T-helper 2 cell treated with Interferon-gamma antibody and Interleukin-4, amounts not matched to agents 5 μg/mL and 100 μg/mL, for 36 hours (primary cell): ENCODE measurements at places on chromosomes 2 and 18.

DNA sequence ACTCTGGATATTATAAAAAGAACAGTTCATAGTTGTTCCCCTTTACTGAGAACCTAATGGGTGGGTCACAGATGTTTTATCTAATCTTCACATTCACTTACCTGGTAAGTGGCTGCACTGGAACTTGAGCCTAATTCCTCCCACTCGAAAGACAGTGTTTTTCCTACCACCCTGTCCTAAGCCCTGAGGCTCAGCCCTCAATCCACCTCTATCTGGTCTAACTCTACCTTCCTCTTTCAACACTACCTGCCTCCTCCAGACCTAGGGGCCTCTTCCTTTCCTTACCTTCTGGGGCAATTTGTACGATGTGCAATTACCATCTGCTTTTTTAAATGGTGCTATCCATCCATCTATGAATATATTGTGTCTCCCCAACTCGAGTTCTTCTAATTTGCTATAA is 9.7 kb upstream of the KIF3C start:
- H3K36me3 ChIP-seq = no peaks in the 10 kb centered on the region
- no peak for DNase-seq
- peak overlapping the region; percentile 10 for H3K4me3 ChIP-seq
- H3K4me1 ChIP-seq = peaks cover 9% of the 10 kb centered on the region
- no peak overlapping the region for H3K27ac ChIP-seq
- H3K27me3 ChIP-seq = peaks cover 4% of the 10 kb centered on the region

DNA sequence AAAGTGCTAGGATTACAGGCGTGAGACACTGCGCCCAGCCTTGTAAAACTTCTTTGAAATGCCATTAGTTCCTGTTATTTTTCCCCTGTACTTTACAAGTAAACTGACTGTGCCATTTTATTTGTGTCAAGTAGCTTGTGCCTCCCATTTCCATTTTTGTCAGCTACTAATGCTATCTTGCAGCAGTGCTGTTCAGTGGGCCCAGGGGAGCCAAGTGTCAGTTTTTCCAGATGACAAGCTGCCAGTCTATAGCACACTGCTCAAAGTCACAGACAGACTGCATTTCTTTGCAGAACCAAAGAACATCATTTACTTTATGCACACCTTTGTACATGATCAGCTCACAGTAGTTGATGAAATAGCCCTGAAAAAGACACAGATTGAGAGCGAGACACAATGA is 901.3 kb upstream of the CDH2 start:
- H3K36me3 ChIP-seq = no peaks in the 10 kb centered on the region
- H3K4me1 ChIP-seq = no peaks in the 10 kb centered on the region
- no peaks in the 10 kb centered on the region for H3K27me3 ChIP-seq
- H3K27ac ChIP-seq = no peak overlapping the region
- no peak for DNase-seq

- H3K4me1 ChIP-seq = peaks cover 5% of the 10 kb centered on the region
- no peaks in the 10 kb centered on the region for H3K36me3 ChIP-seq
- H3K27me3 ChIP-seq = peaks cover 3% of the 10 kb centered on the region
- no peak for DNase-seq
These were observed 107.0 kb upstream of the RAB6C start for GRCh38 chr2:129872446-129872845.

DNA sequence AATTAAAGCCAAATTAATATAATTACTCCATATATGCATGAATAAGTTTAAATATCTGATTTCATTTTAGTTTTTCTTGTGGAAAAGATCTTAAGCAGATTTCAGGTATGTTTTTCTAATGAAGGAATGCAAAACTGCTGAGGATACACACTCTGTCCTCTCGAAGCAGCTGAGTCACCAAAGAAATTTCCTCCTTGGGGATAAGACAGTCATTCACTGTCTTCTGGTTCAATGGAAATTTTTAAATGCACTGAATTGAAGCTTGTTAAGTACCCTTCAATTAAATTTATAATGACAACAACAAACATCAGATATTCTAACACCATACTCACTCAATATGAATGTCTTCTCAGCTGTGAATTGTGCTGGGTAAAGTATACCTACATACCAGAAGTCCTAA is 101.5 kb upstream of the DNER start:
- peaks cover 35% of the 10 kb centered on the region for H3K36me3 ChIP-seq
- H3K4me3 ChIP-seq = no peak overlapping the region
- no peaks in the 10 kb centered on the region for H3K27me3 ChIP-seq
- DNase-seq = no peak
- H3K27ac ChIP-seq = no peak overlapping the region
- peaks cover 7% of the 10 kb centered on the region for H3K4me1 ChIP-seq

GRCh38 chr2:97763176-97763845 is 49.9 kb downstream of the ZAP70 start:
- peaks cover 30% of the 10 kb centered on the region for H3K4me1 ChIP-seq
- DNase-seq = no peak
- peaks cover 41% of the 10 kb centered on the region for H3K36me3 ChIP-seq
- peak overlapping the region; percentile 41 for H3K27ac ChIP-seq

GRCh38 chr18:364256-364826 is 96.5 kb upstream of the THOC1 start:
- no peak overlapping the region for H3K27ac ChIP-seq
- no peaks in the 10 kb centered on the region for H3K36me3 ChIP-seq

DNA sequence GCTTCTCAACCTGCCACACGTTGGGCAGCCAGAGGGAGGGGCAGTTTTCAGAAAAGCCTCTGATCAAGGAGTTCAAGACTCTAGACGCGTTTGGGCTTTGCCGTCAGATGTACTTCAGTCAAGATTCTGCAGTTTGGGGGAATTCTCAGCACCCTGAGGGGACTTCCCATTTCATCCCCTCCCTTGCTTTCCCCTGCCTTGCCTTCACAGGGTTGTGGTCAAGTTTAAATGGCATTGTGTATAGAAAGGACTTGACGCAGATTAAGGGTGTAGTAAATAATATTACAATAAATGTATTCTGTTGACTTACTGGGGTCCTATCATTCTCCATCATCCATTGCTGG is 198.3 kb upstream of the NABP1 start:
- DNase-seq = no peak
- no peaks in the 10 kb centered on the region for H3K27me3 ChIP-seq
- H3K4me1 ChIP-seq = no peaks in the 10 kb centered on the region
- H3K4me3 ChIP-seq = no peak overlapping the region
- no peak overlapping the region for H3K27ac ChIP-seq
- no peaks in the 10 kb centered on the region for H3K36me3 ChIP-seq

DNA sequence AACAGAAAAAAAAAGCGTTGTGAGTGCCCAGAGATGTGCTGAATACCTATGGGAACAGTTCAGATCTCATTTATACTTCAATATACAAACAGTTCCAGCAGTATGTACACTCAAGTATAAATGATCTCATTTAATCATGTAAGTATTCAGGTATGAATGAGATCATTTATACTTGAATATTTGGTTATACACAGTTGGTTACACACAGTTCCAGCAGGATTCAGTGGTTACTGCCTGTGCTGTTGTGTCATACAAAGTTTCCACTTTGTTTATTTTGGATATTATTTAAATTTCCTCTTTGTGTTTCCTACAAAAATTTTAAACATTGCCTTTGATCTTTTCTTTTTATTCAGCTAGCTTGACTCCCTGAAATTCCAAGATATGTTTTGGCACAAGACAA is 293.5 kb upstream of the SLC39A10 start:
- H3K36me3 ChIP-seq = peaks cover 22% of the 10 kb centered on the region
- DNase-seq = no peak
- peaks cover 36% of the 10 kb centered on the region for H3K4me1 ChIP-seq

GRCh38 chr2:42756966-42757513 is 6.9 kb downstream of the OXER1 start:
- no peak overlapping the region for H3K4me3 ChIP-seq
- no peak for DNase-seq
- no peak overlapping the region for H3K27ac ChIP-seq
- no peaks in the 10 kb centered on the region for H3K27me3 ChIP-seq

- H3K4me1 ChIP-seq = no peaks in the 10 kb centered on the region
- no peaks in the 10 kb centered on the region for H3K36me3 ChIP-seq
- H3K27me3 ChIP-seq = no peaks in the 10 kb centered on the region
- no peak for DNase-seq
These were observed 24.4 kb downstream of the CAPN14 start for GRCh38 chr2:31192851-31193392.

DNA sequence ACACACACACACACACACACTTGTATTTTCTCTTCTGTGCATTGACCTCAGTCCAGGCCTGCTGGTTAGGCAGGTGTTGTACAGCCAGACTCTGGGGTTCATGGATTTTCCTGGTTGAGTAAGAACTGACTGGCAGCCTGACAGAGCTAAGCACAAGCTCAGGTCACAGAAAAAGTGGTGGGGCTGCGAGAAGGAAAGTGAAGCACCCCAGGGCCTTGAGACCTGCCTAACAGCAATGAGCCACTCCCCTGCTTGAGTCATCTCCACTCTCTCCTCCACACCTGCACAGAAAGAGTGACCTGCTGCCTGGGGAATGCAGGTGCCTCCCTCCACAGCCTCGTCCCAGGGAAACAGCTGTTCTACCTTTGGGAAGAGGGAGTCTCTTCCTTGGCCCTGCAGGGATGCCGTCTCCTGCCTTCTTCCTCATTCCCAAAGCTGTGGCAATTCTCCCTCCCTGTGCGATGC is 91.4 kb upstream of the LGALSL start:
- no peak for DNase-seq
- H3K4me1 ChIP-seq = peaks cover 6% of the 10 kb centered on the region
- peaks cover 23% of the 10 kb centered on the region for H3K27me3 ChIP-seq
- no peak overlapping the region for H3K27ac ChIP-seq
- H3K36me3 ChIP-seq = no peaks in the 10 kb centered on the region

DNA sequence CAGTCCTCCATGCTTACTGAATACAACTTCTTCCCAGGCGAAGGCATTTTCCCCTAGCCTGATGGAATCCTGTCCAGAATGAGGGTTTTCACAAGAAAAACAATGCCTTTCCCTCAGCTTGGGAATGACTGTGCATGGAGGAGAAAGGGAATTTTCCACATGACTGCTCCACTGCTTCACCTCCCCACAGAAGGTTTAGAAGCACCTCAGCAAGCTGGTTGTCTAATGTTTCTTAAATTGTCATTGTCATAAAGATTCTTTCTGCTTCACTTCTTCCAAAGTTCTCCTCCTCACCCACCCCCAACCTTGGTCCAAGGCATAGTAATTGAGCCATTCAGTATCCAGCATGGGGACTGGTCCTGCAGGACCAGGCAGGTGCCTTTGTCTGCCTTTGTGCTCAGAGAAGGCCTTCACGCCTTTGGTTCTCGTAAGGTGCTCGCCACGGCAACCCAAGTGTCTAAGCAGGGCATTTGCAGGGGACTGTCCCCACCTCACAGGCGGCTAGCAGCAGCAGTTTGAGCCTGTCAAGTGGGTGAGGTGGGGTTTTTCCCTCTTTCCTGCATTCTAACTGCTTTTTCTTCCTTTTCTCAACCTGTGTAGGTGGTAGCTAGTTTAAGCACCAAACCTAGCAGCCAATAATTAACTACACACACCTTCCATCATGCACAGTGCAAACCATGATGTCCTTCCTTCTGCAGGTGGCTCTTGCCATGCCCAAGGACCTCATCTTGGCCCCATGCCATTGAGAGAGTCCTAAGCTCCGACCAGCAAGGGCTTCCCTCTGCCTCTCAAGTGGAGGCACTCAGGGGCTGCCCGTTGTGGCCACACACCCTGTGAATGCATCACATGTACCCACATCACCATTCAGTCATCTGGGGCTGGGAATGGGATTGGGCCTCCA is 65.7 kb upstream of the BCL2L11 start:
- H3K4me3 ChIP-seq = no peak overlapping the region
- DNase-seq = peak; percentile 68
- peaks cover 19% of the 10 kb centered on the region for H3K4me1 ChIP-seq
- H3K27me3 ChIP-seq = peaks cover 24% of the 10 kb centered on the region

DNA sequence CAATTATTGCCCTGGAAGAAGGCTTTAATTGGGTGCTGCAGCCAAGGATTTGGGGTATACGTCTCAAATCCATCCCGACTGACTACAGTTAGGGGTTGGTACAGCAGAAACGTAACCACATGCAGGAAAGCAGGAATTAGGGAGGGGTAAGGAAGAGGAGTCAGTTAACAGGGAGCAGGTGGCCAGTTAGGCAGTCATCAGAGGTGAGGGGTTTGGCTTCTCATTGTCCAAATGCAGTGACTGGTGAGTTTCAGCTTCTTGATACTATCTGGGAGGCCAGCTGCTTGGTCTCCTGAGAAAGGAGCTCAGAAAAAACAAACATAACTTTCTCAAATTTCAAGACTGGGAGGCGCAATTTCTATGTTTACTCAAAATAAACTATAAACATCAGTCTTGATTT is 38.8 kb upstream of the UBE2F start:
- peaks cover 21% of the 10 kb centered on the region for H3K4me1 ChIP-seq
- H3K36me3 ChIP-seq = peaks cover 1% of the 10 kb centered on the region
- no peaks in the 10 kb centered on the region for H3K27me3 ChIP-seq
- H3K27ac ChIP-seq = no peak overlapping the region
- no peak for DNase-seq

DNA sequence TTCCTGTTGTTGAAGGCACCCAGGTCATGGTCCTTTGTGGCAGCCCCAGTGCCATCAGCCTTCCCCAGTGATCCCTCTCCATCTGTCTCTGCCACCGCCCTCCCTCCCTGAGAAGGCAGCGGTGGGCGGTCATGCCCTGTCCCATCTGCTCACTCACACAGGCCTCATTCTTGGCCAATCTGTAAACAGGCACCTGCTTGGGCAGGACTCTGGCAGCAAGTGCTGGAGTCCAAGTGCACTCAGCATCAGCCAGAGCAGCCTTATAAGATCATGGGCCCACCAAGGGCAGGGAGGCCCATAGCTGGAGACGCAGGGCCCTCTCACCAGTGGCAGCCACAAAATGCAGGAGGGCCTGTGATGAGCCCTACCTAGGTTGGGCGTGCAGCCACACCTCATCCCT is 140.9 kb downstream of the TWIST2 start:
- no peaks in the 10 kb centered on the region for H3K36me3 ChIP-seq
- H3K27ac ChIP-seq = no peak overlapping the region
- no peaks in the 10 kb centered on the region for H3K4me1 ChIP-seq
- DNase-seq = no peak
- no peaks in the 10 kb centered on the region for H3K27me3 ChIP-seq

DNA sequence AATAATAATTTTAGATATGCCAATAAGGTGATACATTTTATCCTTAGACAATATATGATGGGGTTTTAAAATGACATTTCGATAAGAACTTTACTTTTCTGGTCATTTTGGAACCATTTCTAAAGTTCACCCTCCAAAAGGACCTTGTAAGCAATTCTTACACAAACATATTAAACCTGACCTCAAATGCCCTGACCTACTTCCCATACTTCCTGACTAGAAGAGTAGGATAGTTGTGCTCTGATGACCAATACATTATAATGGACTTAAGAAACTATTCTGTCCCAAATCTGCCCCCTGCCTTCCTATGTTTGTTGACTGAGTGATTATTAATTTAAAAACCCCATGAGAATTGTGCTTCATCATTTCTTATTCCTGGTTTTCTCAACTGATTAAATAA is 24.6 kb downstream of the GCA start:
- no peaks in the 10 kb centered on the region for H3K4me1 ChIP-seq
- H3K27me3 ChIP-seq = no peaks in the 10 kb centered on the region
- H3K27ac ChIP-seq = no peak overlapping the region
- no peaks in the 10 kb centered on the region for H3K36me3 ChIP-seq
